ENCODE measurements at places on chromosomes 2 and 18.

GRCh38 chr2:220275454-220275853 lies 648.0 kb downstream of the SLC4A3 start:
- DNase-seq = no peak

GRCh38 chr2:181857483-181857882 lies 34.0 kb upstream of the ITPRID2 start:
- DNase-seq = no peak

GRCh38 chr18:33350256-33350655 lies 90.3 kb downstream of the CCDC178 start:
- no peak for DNase-seq

GRCh38 chr18:10946058-10946457 lies 203.3 kb downstream of the PIEZO2 start:
- no peak for DNase-seq

GRCh38 chr18:9434122-9434701 lies 41.1 kb upstream of the RALBP1 start:
- peak; percentile 56 for DNase-seq

DNA sequence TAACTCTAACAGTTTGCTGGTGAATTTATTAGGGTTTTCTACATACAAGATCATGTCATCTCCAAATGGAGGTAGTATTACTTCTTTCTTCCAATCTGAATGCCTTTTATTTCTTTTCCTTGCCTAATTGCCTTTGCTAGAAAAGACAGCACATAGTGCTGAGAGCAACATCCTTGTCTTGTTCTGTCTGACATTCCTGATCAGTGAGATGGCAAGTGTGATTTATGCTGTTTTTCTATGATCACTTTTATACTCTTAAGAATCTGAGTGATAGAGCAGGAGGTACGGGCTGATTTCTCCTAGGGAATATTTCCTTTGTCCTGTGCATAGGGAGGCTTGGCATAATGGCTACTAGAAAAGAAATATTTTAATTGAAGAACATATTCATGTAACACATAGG lies 17.3 kb downstream of the LYPD6B start:
- DNase-seq = no peak

DNA sequence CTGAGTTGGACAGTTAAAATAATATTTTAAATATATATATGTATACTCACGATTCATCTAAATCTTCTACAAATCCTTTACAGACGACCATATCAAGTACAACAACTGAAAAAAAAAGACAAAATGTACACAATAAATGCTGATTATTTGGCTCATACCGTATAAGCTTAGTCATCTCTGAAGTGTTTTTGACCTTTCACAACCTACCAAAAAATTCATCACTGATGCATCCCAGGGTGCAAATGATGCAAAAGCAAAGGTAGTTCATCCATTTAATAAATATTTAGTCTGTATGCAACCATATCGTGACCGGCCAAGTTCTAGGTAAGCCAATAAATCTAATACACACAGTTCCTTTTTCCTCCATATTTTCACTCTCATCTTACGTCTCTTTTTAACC lies 1.1 kb downstream of the TMX3 start:
- no peak for DNase-seq

- DNase-seq = no peak
These were observed 164.9 kb downstream of the BABAM2 start for GRCh38 chr2:28055325-28055970.

Data from D341Med (cell line).